ENCODE measurements at places on chromosomes 1 and 21.

DNA sequence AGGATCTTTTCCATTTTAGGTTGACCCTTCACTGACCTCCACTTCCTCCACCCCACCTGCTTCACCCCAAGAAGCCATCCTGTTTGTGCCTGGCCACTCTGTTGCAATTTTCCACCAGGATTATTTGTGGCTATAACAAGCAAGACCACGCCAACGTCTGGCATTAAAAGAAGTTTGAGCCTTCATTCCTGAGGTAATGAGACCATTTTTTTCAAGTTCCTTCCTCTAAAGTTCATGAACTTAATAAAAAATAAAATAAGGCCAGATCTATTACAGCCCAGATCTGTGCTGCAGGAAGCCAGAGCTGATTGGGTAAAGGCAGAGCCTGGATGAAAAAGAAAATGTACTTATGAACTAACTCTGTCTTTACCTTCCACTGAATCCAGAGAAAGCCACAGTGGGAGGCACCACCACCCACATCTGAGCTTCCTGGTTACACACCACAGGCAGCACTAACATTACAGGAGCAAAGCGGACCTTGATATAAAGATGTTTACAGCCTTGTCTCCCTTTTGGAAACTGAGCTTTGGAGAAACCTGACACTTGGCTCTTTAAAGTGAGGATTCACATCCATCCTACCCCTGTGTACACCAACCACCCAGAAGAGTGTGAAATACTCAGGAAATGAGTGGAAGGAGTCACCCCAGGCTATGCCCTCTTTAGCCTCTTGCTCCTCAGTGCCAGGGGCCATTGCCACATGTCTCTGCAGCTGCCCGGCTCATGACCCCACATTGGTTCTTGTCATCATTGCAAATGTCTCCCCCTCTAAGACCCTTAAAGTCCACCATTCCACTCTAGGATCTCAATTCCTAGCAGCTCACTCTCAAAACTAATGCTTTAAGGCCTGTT, 293.6 kb downstream of the PLPP3 start:
- DNase-seq, result no peak

GRCh38 chr1:171868217-171868803, 27.0 kb downstream of the DNM3 start:
- no peak for DNase-seq

GRCh38 chr1:21913258-21913657, 23.9 kb downstream of the HSPG2 start:
- DNase-seq, result no peak

DNA sequence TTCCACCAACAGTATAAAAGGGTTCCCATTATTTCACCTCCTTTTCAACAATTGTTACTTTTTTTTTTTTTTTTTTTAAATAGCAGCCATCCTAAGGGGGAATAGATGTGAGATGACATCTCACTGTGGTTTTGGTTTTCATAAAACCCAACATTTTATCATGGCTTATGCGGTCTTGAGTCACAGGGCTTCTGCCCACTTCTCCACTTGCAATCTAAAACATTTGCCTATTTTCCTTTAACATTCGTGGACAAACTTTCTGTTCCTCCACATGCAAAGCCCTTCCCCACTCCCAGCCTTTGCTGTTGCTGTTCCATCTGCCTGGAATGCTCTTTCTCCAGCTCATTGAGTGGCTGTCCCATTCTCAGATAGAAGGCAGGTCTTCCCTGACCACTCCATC, 239.7 kb upstream of the KCNK2 start:
- no peak for DNase-seq

DNA sequence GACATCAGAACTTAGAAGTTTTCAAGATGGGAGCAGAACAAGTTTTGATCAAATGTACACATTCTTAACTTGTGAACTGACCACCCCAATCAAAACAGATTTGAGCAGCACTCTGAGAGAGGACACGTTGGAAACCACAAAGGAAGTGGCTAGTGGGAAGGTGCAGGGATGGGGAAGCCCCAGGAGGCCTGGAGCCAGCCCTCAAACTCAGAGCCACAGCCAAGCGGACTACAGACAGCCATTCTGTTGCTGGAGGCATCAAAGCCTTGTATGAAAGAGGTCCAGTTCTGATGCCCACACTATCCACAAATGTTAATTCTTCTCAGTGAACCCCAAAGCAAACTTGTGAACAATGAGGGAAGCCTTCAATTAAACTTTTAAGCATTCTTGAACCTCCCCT, 143.6 kb upstream of the RAB4A start:
- peak; percentile 23 for DNase-seq

DNA sequence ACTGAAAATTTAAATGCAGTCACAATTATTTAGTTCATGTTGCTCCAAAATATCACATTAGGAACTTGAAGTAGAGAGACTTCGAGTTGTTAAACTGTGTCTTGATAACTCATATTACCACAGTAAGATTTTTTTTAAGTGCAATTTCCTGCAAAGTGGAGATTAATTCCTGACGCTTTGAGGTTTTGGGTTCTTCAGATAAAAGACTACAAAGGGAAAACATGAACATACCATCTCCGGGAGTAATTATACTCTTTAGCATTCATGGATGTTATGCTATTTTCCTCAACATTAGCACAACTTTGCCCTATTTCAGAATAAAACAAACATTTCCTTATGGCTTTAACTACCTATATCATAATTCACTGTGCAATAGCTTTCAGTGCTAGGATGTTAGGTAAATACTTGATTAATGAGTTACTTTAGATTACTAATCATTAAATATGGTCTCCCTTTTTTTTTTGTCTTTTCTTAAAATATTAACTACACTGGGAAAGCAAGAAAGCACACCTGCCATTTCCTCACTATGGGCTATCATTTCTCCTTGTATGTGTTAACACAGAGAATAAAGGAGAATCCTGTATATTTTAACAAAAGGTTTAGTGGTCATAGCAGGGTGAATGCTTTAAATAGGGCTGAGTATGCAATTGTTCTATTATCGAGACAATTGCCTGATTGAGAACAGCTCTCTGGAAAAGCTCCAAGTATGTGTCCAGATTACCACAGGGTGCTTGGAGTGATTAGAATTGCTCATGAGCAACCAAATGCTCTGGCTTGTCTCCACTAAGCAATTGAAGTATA, 252.5 kb upstream of the C1orf105 start:
- DNase-seq, result no peak

DNA sequence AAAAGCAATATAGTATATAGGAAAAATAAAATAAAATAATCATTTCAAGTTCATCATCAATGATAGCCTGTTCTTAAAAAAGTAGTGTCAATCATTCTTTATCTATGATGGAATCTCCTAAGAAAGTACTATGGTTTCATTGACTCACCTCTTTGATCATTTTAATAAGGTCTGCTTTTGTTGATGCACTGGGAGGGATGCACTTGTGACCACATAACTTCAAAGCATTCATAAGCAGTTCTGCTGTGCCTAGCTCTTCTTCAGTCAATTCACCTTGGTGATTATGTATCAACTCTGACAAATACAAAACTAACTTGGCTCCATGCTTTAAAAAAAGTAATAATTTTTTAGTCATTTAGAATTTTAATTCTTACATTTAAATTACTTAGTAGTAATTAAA, 84.8 kb upstream of the GNG4 start:
- no peak for DNase-seq

- no peak for DNase-seq
These were observed 111.6 kb upstream of the PPP2R5A start for GRCh38 chr1:212173567-212173966.

GRCh38 chr1:39643705-39644104, 4.3 kb upstream of the HEYL start:
- no peak for DNase-seq

DNA sequence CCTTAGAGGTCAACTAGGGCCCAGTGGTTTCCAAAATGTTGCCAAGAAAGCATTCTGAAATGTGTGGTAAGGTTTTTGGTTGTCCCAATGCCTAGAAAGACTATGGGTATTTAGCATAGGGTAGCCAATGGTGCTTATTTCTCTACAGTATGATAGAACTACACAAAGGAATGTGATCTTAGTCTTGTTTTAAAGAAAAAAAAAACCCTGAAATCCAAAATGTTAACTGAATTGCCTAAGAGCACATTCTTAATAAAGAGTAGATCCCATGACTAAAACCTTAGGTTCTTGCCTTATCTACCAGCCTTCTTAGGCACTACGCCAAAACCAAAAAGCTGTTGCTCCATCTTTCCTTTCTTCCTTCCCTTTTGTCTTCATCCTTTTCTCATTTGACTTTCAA, 428.2 kb downstream of the MRPL39 start:
- DNase-seq, result no peak

DNA sequence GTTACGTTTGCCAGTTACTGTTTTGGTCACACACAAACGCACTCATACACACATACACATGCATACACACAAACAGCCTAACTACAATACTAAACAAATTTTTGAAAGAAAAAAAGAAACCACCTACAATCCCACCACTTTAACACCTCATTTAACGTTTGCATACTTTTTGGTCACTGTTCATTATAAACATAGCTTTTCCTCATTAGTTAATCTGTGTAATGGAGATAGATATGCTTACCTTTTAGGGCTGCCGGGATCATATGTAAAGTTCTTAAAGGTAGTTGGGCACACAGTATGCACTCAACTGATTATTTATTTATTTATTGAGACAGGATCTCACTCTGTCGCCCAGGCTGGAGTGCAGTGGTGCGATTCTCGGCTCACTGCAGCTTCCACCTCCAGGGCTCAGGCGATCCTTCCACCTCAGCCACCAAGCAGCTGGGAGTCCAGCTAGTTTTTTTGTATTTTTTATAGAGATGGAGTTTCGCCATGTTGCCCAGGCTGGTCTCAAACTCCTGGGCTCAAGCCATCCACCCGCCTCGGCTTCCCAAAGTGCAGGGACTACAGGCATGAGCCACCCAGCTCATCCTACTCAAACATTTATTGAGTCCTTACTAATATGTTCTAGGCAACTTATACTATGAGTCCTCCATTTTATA, 677 bp upstream of the BCL10 start:
- no peak for DNase-seq

DNA sequence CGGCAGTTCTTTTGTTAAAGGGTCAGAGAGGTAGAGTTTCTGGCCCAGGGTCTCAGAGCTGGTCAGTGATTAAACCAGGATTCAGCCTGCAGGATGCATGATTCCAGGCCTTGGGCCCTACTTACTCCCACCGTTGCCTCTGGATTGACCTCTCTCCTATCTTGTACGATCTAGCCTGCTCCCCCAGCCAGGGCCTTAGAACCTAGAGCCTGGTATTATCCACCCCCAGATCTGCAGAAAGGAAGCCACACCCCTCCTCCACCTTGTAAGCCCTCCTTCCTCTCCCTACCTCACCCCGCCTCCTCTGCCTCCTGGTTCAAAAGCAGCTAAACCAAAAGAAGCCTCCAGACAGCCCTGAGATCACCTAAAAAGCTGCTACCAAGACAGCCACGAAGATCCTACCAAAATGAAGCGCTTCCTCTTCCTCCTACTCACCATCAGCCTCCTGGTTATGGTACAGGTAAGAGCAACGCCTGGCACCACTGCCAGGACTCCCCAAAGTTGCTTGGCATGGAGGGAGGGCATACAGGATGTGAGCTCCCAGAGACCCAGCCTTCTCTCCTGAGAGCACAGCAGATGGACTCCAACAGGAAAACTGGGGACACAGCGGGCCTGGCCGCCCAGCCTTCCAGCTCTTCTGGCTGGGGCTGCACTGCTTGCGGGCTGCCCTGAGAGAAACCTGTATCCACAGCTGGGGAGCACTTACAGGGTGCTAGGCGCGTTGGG, at the start of gene CD52:
Gene CD52, plus strand, starts transcription at position 347 of the 726 bp plus-strand sequence. Its CDS starts 60 bp downstream, at position 407.
- DNase-seq, result no peak

- DNase-seq, result no peak
These were observed 12.1 kb upstream of the PDC start for GRCh38 chr1:186473047-186473446.

DNA sequence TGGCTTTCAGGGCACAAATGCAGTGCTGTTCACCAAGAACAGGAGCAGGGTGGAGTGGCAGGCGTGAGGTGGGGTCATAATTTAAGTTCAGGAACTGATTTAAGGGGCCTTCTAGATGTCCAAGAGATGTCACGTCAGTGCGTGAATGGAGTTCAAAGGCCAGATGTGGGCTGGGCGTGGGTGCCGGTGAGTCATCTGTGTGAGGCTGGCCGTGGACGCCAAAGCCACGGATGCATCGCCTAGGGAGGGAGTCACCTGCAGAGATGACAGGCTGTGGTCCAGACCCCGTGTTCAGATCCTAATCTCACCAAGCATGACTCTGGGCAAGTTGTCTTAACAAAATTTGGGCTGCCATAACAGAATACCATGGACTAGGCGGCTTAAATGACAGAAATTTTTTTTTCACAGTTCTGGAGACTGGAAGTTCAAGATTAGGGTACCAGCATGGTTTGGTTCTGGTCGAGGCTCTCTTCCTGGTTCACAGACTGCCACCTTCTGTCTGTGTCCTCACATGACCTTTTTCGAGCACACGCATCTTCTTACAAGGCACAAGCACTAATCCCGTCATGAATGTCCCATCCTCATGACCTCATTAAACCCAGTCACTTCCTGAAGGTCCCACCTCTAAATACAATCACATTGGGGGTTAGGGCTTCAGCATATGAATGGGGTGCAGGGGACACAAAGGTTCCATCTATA, 109.6 kb downstream of the PRDM2 start:
- no peak for DNase-seq

- no peak for DNase-seq
These were observed 224.2 kb upstream of the JUN start for GRCh38 chr1:59007820-59008598.
